HEK293T (cell line): ENCODE measurements at places on chromosomes 3 and 15.

GRCh38 chr15:87669846-87670245, 586.7 kb downstream of the NTRK3 start:
- DNase-seq: no peak

- no peak for DNase-seq
Measured at GRCh38 chr3:123818921-123819429, 65.2 kb downstream of the MYLK start.

DNA sequence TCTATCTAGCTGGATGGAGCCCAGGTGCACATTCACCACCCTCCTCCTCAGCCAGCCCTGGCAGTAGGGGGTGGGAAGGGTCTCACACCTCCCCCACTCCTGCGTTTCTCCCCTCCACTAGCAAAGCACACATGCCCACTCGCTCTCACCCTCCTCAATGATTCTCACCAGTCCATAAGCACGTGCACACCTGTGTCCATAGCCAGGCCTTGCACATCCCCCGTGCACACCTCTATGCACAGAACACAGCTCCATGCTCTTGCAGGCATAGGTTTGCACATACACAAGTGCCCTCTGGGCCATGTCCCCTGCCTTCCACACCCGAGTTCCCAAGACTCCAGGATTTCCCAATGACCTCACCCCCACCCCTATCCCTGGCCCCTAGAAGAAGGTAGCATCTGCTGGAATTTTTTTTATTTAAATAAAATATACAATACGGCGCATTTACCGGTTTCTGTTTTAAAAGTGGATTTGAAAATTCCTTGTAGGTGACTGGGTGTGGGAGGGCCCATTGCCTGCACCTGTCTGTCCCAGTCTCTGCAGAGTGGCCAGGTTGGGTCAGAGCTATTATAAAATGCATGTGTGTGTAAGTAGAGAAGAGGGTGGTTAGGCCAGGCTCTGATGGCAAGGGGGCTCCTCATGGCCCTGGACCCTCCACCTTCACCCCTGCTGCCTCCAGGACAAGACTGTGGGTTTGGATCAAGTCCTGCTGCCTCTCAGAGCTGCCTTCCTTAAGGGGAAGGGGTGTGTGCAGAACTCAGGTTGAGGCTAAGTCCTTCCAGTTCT, 49.1 kb downstream of the HCN4 start:
- no peak for DNase-seq

- DNase-seq: no peak
Measured at GRCh38 chr15:19899021-19899824, 642.4 kb downstream of the GOLGA6L6 start.

GRCh38 chr3:73656241-73656890, 31.6 kb upstream of the PDZRN3 start:
- DNase-seq: no peak
